Activated naive CD4-positive, alpha-beta T cell (primary cell): ENCODE measurements at places on chromosomes 7 and 10.

DNA sequence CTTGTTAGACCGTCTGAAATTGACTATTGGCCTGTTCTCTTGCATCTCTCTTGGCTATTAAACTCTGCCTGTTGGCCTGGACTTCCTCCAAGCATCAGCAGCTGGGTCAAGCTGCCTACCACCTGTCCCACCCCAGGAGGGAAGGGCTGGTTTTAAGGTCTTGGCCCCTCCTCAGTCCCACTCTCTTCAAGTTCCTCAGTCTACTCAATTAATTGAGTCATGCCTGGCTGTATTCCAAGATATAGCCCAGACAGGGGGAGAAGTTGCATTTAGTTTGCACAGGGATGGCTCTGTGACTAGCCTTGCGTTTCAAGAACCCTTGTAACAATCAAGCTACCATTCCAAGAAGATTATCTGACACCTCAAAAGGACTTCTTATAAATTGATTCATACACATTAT lies 113.8 kb upstream of the GLI3 start:
- DNase-seq: no peak

DNA sequence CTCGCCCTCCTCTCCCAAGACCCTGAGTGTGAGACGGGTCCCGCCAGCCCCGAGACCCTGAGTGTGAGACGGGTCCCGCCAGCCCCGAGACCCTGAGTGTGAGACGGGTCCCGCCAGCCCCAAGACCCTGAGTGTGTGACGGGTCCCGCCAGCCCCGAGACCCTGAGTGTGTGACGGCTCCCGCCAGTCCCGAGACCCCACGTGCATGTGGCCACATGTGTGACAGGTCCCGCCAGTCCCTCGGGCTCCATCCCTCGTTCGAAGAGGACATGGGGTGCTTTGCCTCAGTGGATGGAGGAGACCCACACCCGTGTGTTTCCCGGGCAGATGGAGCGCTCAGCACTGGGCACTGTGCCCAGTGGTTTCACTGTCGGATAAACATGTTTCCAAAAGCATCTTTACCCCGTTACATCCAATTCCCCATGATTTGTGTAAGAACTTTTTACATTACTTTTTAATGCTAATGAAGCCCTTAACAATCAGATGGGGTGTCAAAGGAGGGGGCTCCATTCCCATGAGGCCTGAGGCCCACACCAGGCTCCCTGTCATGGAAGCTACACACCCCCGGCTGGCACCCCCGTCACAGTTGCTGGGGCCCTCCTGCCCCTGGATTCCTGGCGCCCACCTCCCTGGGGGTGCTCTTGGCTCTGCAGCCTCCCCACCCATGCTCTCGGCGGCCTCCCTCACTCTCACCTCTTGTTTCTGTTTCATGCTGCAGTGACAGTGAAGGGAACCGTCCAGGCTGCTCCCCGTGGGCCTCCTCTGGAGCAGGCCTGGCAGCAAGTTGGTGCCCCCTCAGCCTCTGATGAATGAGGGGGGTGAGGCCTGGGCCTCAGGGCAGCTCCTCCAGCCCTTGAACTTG lies 48.5 kb upstream of the CFAP46 start:
- no peak for DNase-seq

GRCh38 chr7:152476551-152476950 lies 40.7 kb upstream of the KMT2C start:
- DNase-seq: no peak

- DNase-seq: no peak
Measured at GRCh38 chr7:51017576-51018535, 235.2 kb upstream of the GRB10 start.

DNA sequence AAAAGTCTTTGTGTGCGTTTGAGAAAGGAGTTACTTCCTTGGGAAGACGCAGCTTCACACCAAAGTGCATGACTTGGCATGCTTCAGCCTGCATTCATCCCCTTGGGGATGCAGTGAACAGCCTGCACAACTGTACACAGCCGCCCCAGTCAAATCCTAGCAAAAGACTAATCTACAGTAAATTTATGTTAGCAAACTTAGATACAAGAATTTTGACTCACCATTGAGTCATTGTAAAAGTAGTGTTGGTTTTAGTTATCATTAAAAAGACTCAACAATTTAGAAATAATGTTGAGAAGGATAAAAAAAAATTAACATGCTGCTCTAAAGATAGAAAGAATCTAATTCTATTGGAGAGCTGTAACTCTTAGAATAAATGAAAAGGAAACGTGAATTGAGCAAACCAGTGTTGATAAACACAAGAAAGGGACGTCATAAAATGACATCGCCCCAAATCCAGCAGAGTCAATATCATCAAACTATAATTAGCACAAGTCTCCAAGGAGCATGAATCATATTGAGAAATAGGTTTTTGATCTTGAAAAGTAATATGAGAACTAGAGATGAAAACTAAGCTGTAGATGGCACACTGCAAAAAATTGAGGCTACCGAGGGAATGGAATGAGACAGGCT lies 11.9 kb upstream of the OPTN start:
- no peak for DNase-seq

DNA sequence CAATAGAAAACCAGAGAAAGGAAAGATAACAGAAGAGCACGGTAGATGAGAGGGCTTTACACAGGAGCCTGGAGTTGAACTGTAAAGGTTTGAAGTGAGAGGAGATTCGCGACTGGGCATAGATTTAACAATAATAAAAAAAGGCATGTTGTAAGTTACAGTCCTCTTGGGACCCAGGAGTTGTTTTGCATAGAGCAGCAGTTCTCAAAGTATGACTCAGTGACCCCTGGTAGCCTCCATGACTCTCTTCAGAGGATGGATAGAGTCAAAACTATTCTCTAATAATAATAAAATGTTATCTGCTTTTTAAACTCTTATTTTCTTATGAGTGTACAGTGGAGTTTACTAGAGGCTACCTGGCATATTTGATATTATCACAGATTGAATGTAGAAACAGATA lies 262.3 kb downstream of the SORCS3 start:
- DNase-seq: no peak

GRCh38 chr10:12841826-12842225 lies 159.7 kb downstream of the CCDC3 start:
- DNase-seq: no peak

DNA sequence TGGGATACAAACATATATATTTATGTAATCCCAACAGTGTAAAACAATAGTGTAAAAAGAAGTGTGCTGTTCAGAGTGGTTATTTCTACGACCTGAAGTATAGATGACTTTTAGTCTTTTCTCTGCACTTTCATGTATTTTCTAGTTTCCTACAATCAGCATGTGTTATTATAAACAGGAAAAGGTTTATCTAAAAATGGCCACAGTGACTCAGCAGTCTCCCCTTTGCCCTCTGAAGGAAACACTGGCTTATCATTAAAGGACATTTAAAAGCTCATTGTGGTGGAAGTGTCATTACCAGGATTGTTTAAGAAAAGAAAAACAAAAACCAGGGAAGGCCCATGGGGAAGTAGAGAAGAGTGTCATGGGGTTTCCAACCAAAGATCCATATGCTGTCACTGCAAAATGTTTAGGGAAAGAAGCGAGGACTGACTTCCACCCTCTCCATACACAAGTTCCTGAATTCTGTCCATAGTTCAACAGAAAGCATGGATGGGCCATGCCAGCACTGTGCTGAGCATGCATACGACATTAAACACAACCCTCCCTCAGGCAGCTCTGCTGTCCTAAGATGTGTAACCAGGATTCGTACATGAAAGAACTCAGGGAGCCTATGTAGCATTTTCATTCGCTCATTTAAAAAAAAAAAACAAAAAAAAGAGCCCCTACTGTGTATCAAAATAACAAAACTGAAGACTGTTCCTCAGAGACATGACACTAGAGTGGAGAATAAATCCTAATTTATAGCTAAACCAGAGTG lies 10.2 kb downstream of the CYREN start:
- no peak for DNase-seq

DNA sequence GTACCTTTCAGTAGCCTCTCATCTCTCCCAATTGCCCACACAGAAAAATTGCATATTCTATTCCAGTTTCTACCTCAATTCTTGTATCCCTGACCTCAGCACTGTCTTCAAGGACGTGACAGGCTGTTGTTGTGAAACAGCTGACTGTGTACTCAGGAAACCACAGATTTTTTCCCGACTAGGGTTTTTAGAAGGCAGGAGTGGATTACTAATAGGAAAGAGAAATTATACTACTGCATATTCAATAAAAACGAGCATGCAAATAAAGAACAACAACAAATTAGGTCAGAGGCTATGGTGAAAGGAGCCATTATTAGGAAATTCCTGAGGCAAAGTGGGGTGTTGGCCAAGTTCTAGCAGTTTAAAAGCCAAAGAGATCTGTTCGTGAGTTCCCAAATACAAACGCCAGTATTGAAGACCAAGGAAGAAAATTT lies 93.4 kb downstream of the DOCK4 start:
- DNase-seq: no peak

DNA sequence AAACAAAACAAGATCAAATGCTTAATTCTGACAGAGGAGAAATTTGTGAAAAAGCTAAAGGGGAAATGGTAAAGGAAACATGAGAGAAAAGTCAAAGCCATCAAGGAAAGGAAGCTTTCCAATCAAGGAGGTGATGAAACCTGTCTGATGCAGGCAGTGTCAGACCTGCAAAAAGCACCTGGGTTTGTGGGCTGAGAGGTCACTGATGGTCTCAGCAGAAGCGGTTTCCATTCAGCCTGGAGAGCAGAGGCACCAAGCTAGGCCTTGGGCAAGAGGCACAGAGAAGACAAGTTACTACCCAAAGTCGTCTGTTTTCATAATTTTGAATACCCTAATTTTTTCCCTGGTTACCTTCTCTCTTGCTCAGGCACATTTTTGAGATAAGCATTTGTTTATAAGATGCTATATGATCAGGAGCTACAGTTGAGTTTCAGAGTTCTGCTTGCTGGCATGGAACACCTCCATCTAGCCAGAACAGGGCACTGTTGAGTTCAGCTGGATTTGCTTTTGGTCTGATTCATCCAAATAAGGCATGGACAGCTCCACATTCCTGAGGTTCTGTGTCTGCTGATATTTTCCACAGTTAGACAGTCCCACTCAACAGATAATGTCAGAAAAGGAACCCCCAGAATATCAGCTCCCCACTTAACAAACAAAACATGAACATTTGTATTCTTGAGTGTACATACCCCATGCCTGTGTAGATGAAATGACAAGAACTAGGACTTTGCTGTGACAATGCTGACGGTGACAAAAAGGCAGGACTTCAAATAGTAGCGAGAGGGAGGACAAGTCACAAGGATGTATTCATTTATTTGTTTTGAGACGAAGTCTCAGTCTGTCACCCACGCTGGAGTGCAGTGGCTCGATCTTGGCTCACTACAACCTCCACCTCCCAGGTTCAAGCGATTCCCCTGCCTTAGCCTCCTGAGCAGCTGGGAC lies 4.9 kb upstream of the PPIA start:
- DNase-seq: no peak

GRCh38 chr10:85847085-85847484 lies 519.5 kb downstream of the GRID1 start:
- DNase-seq: no peak

DNA sequence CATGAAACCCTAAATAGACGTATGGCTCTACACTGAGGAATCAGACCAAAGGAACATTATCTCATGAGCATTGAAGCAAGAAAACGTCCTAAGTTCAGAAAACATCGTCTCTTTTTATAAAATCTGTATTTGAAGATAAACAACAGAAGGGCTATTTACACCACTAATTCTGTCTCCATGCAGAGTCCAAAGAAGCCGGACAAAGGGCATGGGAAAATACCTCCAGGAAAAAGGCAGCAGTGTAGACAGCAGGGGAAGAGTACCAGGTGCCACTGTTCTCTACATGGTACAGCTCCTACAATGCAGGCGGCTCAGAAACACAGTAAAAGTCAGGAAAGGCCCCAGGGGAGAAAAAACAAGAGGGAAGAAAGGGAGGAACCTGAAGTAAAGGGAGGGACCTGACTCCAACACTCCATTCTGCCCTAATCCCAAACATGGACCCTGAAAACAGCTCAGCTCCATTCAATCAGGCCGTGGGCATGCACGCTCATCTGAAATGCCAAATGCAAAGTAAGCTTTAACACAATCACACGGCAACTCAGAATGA lies 17.5 kb downstream of the FAM171A1 start:
- DNase-seq: no peak

DNA sequence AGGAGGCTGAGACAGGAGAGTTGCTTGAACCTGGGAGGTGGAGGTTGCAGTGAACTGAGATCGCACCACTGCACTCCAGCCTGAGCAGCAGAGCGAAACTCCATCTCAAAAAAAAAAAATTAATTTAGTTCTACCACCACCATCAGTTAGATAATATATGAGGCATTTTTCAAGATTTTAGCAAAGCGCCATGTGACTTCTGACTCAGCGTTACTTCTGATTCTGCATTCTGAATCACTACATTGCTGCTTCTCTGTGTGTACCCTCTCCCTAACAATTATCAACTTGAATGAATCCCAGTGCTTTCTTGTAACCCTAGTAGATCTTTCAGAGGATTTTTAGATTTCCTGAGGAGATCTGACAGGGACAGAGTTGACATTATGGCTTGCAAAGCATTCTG lies 176.8 kb upstream of the SORCS1 start:
- DNase-seq: no peak
